ENCODE measurements at places on chromosomes 3 and 15.

- no peak for DNase-seq
Measured at GRCh38 chr3:158103887-158104327, 2.3 kb downstream of the SHOX2 start.

GRCh38 chr3:84943379-84943778 lies 15.4 kb upstream of the CADM2 start:
- DNase-seq, result no peak

- DNase-seq, result no peak
Measured at GRCh38 chr3:115194476-115194875, 47.4 kb upstream of the ZBTB20 start.

DNA sequence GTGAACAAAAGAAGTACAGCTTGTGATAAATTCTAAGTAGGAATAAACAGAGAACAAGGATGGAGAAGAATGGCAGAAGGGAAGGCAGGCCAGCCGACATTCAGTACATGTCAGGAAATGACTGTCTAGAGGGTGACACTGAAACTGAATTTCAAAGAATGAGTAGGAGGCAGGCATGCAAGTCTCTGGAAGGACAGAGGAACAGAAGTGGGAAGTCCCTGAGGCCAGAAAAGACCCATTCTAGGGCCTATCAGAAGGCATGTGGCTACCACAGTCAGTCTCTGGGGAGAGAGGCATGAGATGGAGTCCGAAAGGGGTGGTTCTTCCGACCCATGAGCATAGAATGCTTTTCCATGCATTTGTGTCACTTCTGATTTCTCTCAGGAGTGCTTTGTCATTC lies 243.5 kb upstream of the UBE2E2 start:
- no peak for DNase-seq

- no peak for DNase-seq
Measured at GRCh38 chr15:74234598-74234875, 1.6 kb upstream of the CCDC33 start.

GRCh38 chr3:132246212-132246611 lies 71.0 kb upstream of the ACP3 start:
- DNase-seq, result no peak

DNA sequence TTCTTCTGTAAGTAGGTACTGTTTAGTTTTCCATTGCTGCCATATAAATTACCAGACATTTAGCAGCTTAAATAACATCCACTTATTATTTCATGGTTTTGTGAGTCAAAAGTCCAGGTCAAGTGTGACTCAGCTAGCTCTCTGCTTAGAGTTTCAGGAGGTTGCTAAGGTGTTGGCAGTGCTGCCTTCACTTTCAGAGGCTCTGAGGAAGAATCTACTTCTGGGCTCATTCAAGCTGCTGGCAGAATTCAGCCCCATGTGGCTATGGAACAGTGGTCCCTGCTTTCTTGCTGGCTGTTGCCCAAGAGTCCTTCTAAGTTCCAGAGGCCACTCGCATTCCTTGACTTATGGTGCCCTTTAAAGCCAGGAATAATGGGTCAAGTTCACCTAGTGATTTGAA lies 4.5 kb downstream of the CFAP44 start:
- peak; percentile 19 for DNase-seq

GRCh38 chr3:64023187-64023860 lies at the start of gene PSMD6:
Gene PSMD6 (minus strand): TSS chr3:64023494. CDS start chr3:64023419, 75 bp downstream.
- DNase-seq, result peak; percentile 97

GRCh38 chr15:69042531-69042930 lies 28.0 kb downstream of the NOX5 start:
- DNase-seq, result no peak

DNA sequence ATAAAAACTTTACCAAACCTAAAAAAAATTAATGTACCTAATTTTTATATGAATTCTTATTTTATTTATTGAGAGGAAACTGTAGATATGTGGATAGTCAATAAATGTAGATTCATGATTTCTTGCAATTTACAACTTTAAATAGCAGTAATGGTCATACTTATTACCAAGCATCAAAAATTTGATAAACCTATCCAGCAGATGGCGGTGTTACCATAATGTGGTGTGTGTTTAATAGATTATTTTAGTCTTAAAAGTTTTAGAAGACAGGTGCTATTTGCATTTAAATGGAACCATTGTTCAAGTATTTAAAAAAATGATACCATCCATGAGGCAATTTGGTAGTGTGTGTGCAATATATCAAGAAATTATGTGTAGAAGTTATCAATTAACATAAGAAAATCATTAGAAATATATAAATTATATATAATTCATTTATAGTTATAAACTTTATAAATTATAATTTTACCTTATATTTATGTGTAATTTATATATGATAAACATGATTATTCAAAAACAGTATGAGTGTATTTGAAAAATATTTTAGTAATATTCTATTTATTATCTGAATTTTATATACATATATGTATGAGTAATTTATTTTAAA lies 176.0 kb upstream of the BCHE start:
- DNase-seq, result no peak

DNA sequence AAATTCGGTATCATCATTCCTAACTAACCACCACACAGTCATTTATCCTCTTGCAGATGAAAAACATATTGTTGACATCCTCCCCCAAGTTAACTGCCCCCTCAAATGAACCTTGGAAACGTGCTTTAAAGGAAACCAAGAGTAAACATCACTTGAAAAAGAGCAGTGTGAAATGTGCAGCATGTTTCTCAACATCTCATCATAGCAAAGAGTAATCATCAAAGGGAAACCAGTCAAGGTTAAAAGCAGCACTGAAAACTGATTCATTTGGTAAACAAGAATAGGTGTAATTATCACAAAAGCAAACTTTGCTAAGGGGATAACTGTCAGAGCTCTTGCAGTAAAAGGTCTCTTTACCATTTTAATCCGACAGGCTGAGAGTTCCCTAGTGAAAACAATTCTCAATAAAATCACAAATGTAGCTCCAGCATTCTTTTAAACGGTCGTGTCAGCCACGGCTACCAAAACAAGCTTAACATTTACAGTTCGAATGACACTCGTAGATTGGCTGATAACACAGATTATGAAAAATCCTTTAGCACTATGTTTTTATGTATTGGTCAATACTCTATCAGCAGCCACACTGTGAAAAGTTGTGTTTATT lies 461.0 kb downstream of the GBE1 start:
- DNase-seq, result no peak

GRCh38 chr3:42166662-42167300 lies 75.6 kb downstream of the TRAK1 start:
- DNase-seq, result no peak

DNA sequence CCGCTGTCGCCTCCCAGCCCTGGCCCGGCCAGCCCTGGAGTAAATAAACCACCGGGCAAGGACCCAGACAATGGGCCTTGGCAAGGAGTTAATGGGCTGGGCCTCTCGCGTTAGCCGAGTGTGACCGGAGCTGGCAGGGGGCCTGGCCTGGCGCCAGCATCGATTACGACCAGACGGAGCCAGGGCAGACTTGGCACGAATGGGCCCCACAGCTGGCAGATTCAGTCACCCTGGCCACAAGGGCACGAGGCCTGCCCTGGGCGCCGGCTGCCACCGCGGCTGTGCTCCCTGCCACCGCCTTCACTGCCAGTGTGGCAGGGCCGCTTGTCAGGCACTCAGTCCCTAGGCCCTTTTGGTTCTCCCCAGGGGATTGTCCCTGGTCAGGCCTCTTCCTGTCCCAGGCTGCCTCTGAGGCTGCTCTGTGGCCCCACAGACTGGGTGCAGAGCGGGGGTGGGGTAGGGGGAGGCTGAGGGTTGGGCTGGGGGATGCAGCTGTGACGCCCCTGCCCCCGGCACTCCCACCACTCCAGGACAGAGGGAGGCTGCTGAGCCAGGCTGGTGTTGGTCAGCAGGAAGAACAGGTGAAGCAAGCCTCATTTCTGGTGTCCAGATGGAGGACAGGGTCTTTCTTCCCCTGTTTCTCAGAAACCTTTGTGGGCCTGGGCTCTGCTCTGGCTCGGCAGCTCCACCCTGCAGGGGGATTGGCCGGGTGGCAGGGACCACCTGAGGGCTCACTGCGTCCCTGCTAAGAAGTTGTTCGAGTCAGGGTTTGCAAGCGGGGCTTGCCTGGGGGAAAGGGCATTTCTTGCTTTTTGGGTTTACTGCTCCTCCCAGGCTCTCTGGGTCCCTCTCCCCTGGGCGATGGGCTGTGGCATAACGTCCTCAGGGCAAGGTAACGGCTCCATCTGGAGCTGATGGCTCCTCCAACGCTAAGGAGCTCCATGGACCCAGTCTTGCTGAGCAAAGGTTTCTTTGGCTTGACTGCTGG lies 30.5 kb upstream of the SRP14 start:
- DNase-seq, result no peak

GRCh38 chr15:31276596-31277298 lies 49.9 kb upstream of the KLF13 start:
- no peak for DNase-seq

DNA sequence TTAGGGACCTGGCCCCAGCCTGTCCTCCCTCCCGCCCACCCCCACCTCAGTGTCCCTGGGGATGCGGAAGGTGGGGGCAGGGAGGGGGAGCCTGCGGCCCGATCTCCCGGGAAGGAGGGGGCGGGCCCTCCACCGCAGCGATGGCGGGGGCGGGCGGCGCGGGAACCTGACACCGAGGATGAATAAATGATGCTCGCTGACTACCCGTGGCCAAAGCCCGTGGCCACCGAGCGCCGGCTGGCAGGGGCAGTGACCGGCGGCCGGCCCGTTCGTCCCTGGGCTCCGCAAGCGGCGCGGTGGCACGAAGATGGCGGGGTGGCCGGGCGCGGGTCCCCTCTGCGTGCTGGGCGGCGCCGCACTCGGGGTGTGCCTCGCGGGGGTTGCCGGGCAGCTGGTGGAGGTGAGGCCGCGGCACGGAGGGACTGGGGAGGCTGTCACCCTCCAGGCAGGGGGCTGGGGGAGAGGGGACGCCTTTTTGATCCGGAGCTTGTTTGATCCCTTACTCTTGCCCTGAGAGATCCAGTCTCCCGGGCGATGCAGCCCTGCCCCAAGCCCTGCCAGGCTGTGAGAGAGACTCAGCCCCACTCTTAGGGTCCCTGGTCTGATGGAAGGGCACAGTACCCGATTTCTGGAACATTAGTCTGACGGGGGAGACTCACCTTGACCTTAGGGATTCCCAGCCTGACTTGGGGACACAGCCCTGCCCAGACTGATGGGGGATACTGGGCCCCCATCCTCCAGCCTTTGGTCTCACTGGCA lies at the start of gene TMIE:
Gene TMIE, plus strand, starts transcription at position 212 of the 759 bp plus-strand sequence. Its CDS starts 96 bp downstream, at position 308.
- no peak for DNase-seq

GRCh38 chr15:83446904-83447709 lies at the start of gene SH3GL3:
Gene SH3GL3 (plus strand): TSS chr15:83447341. CDS start chr15:83447534, 193 bp downstream.
- DNase-seq, result peak; percentile 72

DNA sequence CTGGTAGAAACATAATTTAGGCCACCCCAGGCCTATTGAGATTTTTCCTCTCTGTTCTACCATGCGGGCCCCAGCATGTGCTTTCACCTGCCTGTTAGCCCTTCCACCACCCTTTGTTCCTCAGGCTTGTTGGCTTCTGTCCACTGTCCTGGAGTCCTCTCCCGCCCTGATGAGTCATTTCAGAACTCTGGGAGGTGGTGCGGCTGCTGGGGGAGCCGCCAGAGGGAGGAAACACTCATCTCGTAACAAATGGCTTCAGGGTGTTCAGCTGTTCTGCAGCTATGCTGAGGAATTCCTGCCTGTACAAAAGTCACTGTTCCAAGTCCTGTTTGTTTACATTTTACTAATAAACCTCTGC lies 36.3 kb downstream of the LRTM1 start:
- DNase-seq, result no peak

GRCh38 chr15:98163319-98164045 lies 203.0 kb downstream of the ARRDC4 start:
- DNase-seq, result no peak

- no peak for DNase-seq
Measured at GRCh38 chr3:179731544-179731943, 78.7 kb downstream of the USP13 start.

DNA sequence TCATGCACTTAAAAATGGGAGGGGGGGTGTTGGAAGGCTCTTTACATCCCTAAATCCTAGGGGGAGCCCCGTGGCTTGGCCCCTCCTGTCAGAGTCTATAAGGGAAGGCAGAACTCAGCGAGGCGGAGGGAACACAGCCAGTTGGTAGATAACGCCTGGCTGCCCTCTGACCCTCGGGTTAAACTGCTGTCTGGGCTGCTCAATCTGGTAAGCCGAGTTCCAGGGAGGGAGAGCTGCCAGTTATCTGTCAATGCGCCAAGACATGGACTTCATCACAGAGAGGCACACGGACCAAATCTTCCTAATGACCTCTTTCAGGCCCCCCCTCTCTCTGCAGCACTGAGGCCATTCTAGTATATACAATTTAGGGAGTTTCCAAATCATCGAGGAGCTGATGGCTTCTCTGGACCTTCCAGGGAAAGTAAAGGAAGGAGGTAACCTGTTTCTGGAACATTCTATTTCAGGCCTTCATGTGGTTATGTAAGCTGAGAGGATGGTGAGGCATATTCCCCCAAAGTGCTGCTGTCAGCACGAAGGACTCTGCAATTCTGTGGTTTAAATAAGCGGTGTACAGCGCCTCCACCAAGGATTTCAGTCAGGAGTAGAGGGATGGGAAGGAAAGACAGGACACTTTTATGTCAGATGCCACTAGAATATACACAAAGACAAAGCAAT lies 349.0 kb downstream of the MCTP2 start:
- DNase-seq, result no peak

DNA sequence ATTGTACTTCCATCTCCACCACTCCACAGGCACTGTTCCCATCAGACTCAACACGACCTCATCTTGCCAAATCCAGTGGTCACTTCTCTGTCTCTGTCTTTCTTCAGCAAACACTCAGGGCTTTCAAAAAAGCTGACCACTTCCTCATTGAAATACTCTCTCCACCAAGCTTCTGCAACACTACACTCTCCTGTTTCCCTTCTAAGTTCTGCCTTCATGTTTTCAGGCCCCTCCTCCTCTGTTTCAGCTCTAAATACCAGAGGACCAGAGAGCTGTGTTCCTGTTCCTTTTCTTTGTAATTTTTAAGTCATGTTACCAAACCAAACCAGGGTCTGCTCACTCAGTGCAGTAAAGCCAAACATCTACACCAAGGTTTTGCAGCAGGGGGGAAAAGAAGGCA lies 33.8 kb upstream of the ACP3 start:
- no peak for DNase-seq

DNA sequence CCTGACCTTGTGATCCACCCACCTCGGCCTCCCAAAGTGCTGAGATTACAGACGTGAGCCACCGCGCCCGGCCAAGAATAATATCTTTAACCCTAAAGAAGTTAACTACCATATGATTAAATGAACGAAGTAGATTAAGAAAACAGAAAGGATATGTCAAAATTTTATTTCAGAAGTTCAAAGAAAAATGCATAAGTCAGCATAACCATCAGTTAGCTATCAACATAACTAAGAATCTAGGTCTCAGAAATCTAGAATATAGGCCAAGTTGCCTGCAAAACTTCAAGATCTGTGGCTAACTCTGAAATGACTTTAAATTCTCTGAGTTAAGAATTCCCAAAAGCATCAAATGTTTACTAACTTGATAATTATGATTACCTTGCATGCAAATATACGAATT lies 38.0 kb downstream of the INO80 start:
- DNase-seq, result no peak

DNA sequence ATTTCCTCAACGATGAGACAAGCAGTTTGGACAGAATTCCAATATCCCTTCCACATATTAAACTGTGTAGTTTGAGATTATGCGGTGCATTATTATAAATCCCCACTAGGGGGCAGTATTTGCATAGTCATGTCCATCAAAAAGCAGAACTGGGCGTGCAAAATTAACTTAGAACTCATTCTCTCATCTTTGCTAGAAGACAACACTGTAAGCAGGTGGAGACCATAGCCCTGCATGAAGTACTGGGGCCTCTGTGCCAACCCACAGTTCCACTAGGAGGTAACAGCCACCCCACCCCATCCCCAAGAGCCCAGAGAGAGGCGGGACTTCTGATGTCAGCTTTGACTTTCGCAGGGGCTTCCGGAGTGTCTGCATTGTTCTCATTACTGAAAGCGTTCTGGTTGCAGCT lies 106.6 kb upstream of the TMC3 start:
- DNase-seq, result peak; percentile 26
